PC-9 (cell line): ENCODE measurements at places on chromosomes 11 and 22. TPM values are rescaled to one million over a fixed set of nuclear protein-coding genes. Genes with fewer than 3 reads are reported as not detected.
A peak's percentile ranks its signal among the peaks of the same experiment; 100 is the strongest.

DNA sequence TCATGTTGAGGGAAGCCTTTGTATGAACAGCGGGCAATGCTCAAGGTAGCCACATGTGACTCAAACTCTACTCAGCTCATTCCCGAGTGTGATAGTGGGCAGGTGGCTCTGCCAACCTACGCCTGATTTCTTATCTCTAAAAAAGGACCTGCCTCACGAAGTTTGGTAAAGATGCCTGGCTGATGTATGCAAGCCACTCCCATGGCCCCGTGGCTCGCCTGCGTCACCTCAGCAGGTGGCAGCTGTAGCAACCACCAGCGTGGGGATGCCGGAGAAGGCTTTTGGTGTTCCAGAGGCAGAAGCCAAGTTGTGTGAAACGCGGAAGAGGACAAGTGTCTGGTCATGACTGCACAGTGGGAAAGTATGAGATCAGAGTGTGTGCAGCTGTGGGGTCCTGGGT lies 5.4 kb downstream of the FADS2 start:
- H3K4me1 ChIP-seq = 0 out of 2 replicates have a peak, but pooled peaks cover 5% of the 10 kb centered on the region
- no peak overlapping the region for H3K4me3 ChIP-seq
- H3K36me3 ChIP-seq = no peaks in the 10 kb centered on the region

The MYH9 gene
- total RNA-seq = 758 and 776 TPM in 2 replicates

DNA sequence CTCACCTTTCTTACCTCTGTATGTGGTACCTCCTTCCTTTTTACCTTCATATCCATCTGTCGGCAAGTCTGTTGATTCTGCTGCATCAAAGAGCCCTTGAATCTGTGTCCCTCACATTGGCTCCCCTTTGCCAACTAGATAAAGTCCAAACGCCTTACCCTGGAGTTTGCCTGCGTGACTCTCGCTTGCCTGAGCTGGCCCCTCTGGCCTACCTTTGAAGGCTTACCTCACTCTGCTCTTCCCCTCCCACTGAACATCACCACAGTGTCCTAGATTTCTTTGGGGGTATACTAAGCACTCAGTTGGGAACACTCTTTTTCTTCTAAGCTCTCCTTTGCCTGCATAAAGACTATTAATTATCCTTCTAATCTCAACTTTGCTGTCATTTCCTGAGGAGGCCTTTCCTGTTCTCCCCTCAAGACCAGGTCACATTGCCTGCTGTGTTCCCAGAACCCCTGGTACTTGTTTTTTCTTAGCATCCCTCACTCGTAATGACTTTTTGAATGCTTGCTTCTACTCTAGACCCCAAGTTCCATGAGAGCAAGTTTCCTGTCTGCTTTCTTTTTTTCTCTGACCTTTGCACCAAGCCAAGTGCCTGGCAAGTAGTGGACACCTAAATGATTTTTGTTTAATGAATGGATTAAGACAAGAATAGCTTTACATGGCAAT lies 67.8 kb upstream of the ADORA2A start:
- DNase-seq = no peak
- no peaks in the 10 kb centered on the region for H3K27me3 ChIP-seq
- peaks cover 3% of the 10 kb centered on the region; the same call in 1 of the 2 replicates for H3K36me3 ChIP-seq
- H3K4me3 ChIP-seq = no peak overlapping the region
- no peaks in the 10 kb centered on the region; the same call in 1 of the 2 replicates for H3K4me1 ChIP-seq

DNA sequence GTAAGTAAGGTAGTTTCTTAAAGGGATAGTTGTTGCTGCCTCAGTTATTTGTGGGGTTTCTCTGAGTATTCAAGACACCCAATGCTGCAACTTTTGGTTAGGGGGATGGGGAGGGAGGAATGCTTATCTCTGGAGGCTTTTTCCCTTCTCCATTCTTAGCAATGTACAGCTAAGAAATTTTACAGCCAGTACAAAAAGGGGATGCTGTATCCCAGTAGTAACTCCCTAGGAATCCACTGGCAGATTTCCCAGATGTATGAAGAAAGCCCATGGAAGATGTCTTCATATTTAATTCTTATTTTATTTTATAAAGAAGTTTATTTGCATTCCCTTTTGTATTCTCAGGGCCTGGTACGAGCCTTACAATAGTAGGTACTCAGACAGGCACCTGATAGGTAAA lies 154.8 kb downstream of the ENTHD1 start:
- DNase-seq = no peak
- H3K4me1 ChIP-seq = peaks cover 8% of the 10 kb centered on the region
- no peak overlapping the region for H3K4me3 ChIP-seq
- H3K36me3 ChIP-seq = no peaks in the 10 kb centered on the region
- no peak overlapping the region for H3K27ac ChIP-seq
- peaks cover 26% of the 10 kb centered on the region for H3K27me3 ChIP-seq

The CACNA1I gene
- 2.5 and 2.8 TPM in 2 replicates for total RNA-seq

DNA sequence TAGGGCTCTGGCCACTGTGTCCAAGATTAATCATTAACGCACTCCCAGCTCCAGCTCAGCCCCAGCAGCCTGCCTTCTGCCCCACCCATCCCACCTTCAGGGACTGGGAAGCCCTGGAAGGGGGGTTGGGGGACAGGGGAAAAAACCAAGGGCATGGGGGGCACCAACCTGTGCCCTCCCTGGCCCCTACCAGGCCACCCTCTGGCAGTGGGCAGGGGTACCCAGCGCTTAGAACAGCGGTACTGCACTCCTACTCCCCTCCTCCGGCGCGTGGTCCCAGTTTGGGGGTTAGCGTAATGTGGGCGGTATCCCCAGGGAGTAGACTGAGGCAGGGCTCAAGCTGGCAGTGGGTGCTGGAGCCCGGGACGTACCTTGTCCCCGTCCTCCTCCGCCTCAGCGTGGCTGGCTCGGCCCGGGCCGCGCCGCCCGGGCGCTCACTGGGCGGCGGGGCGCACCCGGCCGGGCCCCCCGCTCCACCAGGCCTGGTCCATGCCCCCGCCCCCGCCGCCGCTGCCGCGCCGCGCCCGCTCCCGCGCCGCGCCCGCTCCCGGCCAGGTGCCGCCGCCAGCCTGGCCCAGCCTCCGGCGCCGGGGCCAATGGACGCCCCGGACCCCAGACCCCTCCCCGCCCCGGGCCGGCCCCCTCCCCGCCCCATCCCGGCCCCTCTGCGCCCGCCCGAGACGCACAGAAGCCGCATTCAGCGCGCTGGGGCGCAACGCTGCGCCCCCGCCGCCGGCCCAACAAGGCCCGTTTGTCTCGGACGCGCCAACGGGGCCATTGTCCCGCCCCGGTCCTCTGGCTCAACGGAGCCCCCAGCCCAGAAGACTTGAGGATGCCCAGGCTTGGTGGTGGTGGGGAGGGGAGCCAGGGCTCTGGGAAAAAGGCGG lies at the start of gene GAL3ST1:
GAL3ST1 (minus strand) TSS at position 571 of the 887 bp plus-strand sequence. CDS start 17,273 bp downstream, outside the sequence.
- no peaks in the 10 kb centered on the region for H3K27me3 ChIP-seq
- no peak within 1 kb of the TSS for H3K27ac ChIP-seq
- H3K36me3 ChIP-seq = 0 out of 2 replicates have a peak, but pooled peaks cover 8% of the 10 kb centered on the region
- no peak for DNase-seq
- no peaks in the 10 kb centered on the region for H3K4me1 ChIP-seq

The APOA1 gene
- total RNA-seq = not detected in 2 replicates

GRCh38 chr22:26972286-26972685 lies 314.9 kb downstream of the MIAT start:
- DNase-seq = no peak
- no peaks in the 10 kb centered on the region for H3K36me3 ChIP-seq
- H3K27ac ChIP-seq = no peak overlapping the region
- no peaks in the 10 kb centered on the region for H3K4me1 ChIP-seq

DNA sequence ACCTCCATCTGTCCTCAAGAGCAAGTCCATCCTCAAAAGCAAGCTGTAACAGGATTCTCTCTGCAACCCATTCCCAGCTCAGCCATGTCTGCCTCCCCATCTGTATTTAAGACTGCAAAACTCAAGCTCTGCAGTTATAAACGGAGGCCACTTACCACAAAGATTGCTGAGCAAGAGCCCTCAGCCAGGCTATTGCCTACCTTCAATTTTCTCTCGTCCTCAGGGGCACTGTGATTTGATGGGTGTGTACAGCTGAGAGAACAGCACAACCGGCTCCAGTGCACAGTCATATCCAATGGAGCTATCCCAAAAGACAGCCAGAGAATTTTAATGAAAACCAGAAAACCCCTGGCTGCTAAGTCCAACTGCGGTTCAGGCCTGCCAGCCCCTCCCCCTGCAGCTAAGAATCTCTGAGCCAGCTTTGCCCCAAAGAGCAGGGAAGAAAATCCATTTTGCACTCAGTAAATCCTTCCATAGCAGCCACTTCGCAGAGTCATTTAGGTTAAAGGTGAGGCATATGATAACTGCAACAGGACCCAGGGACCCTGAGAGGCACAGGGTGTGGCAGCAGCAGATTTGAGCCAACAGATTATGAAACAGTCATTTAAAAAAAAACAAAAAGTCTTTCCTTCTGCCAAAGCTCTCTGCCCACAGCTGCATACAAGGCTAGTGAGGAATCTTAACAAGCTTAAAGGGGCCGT lies 37.6 kb downstream of the RAB30 start:
- no peaks in the 10 kb centered on the region for H3K36me3 ChIP-seq
- no peak overlapping the region; the same call in 1 of the 2 replicates for H3K4me3 ChIP-seq
- H3K27me3 ChIP-seq = no peaks in the 10 kb centered on the region
- H3K27ac ChIP-seq = peak overlapping the region; percentile 41

- no peak overlapping the region for H3K4me3 ChIP-seq
- H3K27me3 ChIP-seq = no peaks in the 10 kb centered on the region
- no peak for DNase-seq
Observed at GRCh38 chr22:35554297-35554845, 13.7 kb downstream of the RASD2 start.

GRCh38 chr22:36220451-36220921 lies 18.8 kb downstream of the APOL2 start:
- H3K27me3 ChIP-seq = peaks cover 5% of the 10 kb centered on the region; the same call in 1 of the 2 replicates
- H3K36me3 ChIP-seq = no peaks in the 10 kb centered on the region
- no peak overlapping the region for H3K4me3 ChIP-seq
- H3K4me1 ChIP-seq = no peaks in the 10 kb centered on the region
- no peak for DNase-seq
